Stimulated activated CD8-positive, alpha-beta memory T cell treated with anti-CD3 and anti-CD28 coated beads, Interleukin-4, amount 100 ng/mL, for 4 hours (primary cell): ENCODE measurements at places on chromosomes 3 and 15.

DNA sequence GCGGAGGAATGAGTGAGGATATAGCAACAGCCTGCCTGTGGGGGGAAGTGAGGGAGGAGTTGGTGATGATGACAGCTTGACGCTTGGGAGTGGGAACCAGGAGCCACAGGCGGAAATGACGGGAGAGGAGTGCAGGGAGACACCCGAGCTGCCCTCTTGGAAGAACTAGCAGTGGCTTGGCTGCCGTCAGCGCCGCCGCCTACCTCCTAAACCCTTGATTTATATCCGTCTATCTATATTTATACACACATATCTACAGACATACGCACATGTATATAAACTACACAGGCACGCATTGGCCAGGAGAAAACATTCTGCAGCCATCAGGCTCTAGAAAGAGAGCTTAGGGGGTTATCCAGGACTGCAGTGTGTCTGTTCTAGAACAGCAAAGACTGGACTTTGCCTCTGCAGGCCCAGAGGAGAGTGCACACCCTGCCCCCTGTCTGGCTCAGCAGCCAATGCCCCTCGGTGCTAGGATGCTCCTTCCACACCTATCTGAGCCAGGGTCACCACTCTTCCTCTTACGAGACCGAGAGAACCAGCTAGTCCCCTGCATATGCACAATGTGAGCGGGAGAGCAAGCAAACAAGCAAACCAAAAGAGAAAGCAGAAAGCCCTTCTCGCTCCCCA lies 45.3 kb upstream of the MAGEF1 start:
- DNase-seq: no peak

- no peak for DNase-seq
Observed at GRCh38 chr15:101702077-101702476, 22.2 kb downstream of the TARS3 start.

- DNase-seq: no peak
Observed at GRCh38 chr3:150607267-150608065, 4.3 kb downstream of the SELENOT start.

DNA sequence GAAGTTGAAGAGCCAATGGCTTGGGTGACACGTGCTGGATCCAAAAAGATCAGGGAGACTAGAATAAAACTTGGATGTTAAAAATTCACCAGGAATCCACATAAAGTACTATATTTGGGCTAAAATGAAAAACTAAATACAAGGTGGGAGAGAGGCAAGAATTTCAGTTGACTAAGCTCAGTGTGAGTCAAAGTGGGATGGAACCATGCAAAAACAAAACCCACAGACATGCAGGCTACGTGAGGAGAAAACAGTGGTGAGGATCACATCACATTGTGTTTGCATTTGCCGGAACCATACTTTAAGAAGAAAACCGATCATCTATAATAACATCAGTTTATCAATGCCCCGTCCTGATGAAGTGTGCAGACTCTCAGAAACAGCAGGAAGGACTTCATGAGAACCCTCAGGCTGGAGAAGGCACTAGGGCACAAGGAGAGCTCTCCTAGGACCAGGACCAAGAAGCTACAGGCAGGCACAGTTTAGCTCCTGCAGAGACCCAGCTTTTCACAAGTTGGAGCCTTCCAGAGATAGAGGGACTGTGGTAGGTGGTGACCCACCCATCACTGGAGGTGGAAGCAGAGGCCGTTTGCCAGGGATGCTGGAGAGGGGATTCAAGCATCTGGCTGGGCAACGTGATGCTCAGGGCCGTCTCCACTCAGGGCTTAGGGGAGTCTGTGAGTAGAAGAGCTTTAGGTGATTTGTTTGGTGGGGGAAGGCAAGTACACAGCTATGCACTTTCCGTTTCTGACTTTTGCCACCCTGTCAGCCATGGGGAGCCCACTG lies 29.0 kb upstream of the NR2E3 start:
- DNase-seq: no peak

DNA sequence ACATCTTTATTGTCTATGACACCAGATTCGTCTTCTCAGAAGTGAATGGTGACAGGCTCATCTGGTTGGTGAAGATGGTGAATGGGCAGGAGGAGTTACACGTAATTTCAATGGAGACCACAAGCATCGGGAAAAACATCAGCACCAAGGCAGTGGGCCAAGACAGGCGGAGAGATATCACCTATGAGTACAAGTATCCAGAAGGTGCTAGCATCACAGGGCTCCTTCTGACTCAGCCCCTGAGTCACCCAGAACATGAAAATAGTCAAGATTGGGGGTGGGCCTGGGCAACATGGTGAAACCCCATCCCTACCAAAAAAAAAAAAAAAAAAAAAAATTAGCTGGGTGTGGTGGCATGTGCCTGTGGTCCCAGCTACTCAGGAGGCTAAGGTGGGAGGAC lies 32.6 kb downstream of the TGM4 start:
- DNase-seq: no peak

GRCh38 chr3:122104515-122105194 lies 49.5 kb downstream of the CD86 start:
- no peak for DNase-seq

DNA sequence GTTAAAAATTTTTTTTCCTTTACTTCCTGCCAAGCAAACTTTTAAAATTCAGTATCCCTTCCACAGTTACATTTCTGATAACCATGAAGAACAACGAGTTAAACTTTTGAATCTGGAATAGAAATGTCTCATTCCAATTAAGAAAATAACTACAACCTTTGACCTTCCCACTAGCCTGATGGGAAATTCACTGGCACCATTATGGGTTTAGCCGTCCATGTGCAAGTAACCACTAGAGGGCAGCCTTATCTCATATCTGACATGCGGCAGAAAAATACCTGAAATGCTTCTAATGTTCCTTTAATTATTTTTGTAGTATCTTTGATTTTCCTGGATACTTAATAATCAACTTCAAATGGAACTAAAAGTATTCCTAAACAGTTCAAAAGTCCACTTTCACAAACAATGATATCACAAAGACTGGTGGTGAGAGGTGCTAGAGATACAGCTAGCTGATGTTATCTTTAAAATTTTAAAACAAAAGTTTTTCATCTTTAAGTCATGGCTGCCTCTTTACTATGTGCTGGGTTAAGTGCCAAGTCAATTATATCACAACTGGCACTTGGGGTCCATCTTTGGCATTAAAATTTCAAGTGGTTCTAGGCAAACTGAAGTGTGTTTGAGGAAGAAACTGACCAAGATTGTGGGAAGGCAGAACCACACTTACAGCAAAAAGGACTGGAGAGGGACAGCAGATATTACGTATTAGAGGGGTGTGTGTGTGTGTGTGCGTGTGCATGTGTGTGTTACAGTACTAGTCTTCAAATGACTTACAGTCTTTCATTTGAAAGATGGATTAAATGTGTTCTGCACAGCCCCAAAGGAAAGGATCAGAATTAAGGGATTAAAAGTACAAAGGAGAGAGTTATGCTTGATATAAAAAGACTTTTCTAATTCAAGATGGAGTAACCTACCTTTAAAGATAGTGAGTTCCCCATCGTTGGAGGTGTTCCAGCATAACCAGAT lies 107.1 kb upstream of the ICE2 start:
- DNase-seq: no peak

- DNase-seq: no peak
Observed at GRCh38 chr3:3196148-3196861, 16.8 kb upstream of the CRBN start.
